Hippocampal formation (tissue), 2 donors: ENCODE measurements at places on chromosomes 11 and 22.

DNA sequence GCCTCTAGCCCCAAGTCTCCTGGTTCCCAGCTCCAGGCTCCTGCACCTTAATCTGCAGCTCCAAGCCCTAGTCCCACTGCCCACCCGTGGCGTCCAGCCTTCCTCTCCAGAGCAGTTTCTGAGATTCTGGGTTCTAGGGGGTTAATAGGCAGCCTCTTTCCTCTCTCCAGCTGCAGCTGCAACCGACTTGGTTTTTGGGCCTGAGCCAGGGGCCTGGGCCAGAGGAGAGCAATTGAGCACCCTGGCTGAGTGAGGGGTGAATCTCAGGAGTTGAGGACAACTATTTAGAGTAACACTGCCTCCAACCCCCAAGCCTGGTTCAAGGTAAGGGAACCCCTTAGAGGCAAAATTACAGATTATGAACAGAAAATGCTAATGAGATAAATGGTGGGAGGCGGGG is 9.0 kb upstream of the CHRM1 start:
- no peak for DNase-seq

DNA sequence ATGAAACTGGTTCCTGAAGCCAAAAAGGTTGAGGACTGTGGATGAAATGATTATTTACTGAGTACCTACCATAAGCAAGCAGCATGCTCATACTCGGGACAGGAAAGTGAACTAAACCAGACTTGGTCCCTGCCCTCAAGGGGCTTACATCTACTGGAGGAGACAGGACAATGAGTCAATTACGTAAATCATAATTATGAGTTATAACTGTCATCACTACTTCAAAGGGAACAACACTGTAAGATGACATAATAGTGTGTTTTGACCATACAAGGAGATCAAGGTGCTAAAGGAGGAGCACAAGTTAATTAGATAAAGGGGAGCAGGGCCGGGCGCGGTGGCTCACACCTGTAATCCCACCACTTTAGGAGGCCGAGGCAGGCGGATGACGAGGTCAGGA is 2.5 kb downstream of the FAM227A start:
- no peak for DNase-seq

GRCh38 chr11:33970984-33971466 is 79.1 kb upstream of the LMO2 start:
- DNase-seq: peak; percentile 35

- DNase-seq: no peak
These were observed 16.2 kb upstream of the ME3 start for GRCh38 chr11:86688398-86689179.

DNA sequence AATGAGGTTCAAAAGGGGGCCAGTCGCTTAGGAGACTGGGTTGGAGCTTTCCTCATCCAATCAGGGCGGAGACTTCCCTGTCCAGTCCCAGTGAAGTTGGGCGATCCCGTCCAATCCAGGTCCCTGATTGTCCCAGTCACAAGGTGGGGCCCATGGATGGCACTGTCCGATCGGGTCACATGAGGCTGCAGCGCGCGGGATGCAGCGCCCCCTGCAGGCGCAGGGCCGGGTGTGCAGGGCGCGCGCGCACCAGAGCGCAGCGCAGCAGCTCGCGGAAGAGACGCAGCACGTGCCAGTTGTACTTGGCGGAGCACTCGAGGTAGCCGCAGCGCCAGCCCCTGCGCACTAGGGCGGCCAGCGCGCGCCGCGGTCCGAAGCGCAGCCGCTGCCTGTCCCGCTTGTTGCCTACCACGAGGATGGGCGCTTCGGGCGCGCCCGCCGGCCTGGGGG is 2.3 kb downstream of the RASL10A start:
- no peak for DNase-seq
